ENCODE measurements at places on chromosomes 7 and 10.

- H3K27me3 ChIP-seq = no peaks in the 10 kb centered on the region
- no peaks in the 10 kb centered on the region for H3K36me3 ChIP-seq
- no peak overlapping the region for H3K4me3 ChIP-seq
- H3K27ac ChIP-seq = peak overlapping the region; percentile 98
Observed at GRCh38 chr7:144057954-144058353, 9.2 kb downstream of the OR2A5 start.

GRCh38 chr10:8463853-8464252 is 409.4 kb downstream of the GATA3 start:
- DNase-seq = no peak
- H3K27me3 ChIP-seq = no peaks in the 10 kb centered on the region
- no peak overlapping the region for H3K27ac ChIP-seq

DNA sequence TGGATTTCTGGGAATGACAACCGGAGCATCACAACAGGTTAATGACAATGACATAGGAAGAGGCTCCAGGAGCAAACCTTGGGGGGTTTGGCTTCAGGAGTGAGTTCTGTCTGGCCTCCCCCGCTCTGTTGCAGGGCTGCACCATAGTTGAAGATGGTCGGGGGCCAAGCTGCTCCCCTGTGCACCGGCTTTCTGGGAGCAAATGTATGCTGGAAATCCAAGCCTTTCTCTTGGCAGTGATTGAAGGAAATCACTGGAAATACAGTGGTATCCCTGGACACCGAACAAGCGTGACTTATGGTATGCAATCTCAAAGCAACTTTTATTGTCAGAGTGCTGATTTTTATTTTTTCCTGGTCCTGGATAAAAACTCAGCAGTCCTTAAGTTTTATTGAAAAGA is 251.9 kb upstream of the ZNF32 start:
- no peaks in the 10 kb centered on the region for H3K36me3 ChIP-seq
- H3K4me1 ChIP-seq = no peaks in the 10 kb centered on the region
- no peak overlapping the region for H3K4me3 ChIP-seq
- no peak overlapping the region for H3K27ac ChIP-seq
- no peak for DNase-seq

DNA sequence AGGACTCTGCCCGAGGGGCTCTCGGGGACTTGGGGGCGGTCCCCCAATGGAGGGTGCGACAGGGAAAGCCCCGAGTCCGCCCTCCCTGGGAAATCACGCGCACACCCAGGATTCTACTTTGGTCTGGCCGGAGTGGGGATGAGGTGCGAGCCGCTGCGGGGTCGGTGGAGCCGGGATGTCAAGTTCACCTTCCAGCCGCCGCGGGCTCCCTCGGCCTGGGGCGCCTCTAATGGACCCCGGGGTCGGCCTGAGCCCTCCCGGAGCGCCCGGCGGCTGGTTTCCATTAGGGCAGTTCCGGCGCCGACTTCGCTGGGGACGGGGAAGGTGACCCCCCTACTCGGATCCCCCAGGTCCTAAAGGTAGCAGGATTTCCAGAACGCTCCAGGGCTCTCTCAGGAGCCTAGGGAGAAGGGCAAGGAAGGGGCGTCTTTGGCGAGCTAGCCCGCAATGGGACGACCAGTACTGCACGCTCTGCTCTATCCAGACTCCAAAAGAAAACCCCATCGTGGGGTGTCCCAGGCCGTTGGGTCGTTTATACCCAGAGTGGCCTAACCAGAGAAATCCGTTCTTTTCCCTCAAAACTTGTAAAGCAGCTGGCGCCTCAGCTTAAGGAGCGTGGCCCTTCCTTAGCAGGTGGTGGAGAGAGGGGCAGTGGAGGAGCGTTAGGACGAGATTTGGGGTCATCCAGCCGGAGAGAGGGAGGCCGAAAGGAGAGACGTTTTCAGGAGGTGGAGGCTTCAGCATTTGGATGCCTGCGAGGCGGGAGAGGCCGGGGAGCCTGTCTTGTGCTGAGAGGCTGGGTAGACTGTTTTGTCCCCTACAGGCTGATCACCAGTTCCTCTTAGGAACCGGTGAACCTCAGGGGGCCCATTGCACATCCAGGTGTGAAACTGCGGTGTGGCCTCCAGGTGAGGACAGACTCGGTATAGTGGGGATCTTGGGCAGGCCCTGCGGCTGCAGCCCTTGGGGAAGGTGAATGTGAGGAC is 860 bp upstream of the WDR86 start:
- no peaks in the 10 kb centered on the region for H3K4me1 ChIP-seq
- H3K4me3 ChIP-seq = no peak overlapping the region
- no peak for DNase-seq
- no peak overlapping the region for H3K27ac ChIP-seq
- no peaks in the 10 kb centered on the region for H3K36me3 ChIP-seq
- H3K27me3 ChIP-seq = peaks cover 19% of the 10 kb centered on the region

- peaks cover 26% of the 10 kb centered on the region for H3K27me3 ChIP-seq
- no peak overlapping the region for H3K4me3 ChIP-seq
- DNase-seq = no peak
- no peaks in the 10 kb centered on the region for H3K36me3 ChIP-seq
Observed at GRCh38 chr10:76415554-76415953, 984.1 kb downstream of the LRMDA start.

GRCh38 chr7:1861799-1862458 is 191.9 kb downstream of the ELFN1 start:
- no peaks in the 10 kb centered on the region for H3K27me3 ChIP-seq
- no peak overlapping the region for H3K4me3 ChIP-seq
- DNase-seq = no peak
- H3K36me3 ChIP-seq = no peaks in the 10 kb centered on the region
- no peaks in the 10 kb centered on the region for H3K4me1 ChIP-seq

DNA sequence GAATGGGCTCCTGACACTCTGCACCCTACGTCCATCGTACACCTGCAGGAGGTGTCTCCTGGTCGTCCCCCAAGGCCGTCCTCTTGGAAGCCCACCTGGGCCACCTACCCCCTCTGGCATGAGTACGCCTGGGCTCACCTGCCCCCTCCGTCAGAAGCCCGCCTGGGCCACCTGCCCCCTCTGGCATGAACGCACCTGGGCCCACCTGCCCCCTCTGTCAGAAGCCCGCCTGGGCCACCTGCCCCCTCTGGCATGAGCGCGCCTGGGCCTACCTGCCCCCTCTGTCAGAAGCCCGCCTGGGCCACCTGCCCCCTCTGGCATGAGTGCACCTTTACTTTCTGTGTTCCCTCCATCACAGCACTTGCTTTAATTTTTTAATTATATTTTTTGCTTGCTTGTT is 401.2 kb downstream of the PTPRN2 start:
- no peaks in the 10 kb centered on the region for H3K27me3 ChIP-seq
- H3K36me3 ChIP-seq = no peaks in the 10 kb centered on the region
- DNase-seq = no peak
- H3K27ac ChIP-seq = no peak overlapping the region
- no peak overlapping the region for H3K4me3 ChIP-seq
- no peaks in the 10 kb centered on the region for H3K4me1 ChIP-seq

GRCh38 chr7:98282703-98283102 is 1.2 kb downstream of the BRI3 start:
- no peaks in the 10 kb centered on the region for H3K27me3 ChIP-seq
- H3K27ac ChIP-seq = peak overlapping the region; percentile 84
- no peaks in the 10 kb centered on the region for H3K36me3 ChIP-seq
- H3K4me1 ChIP-seq = peaks cover 47% of the 10 kb centered on the region
- H3K4me3 ChIP-seq = peak overlapping the region; percentile 97
